Nephron progenitor cell (in vitro differentiated cells): ENCODE measurements at places on chromosomes 1 and 21.
A peak's percentile ranks its signal among the peaks of the same experiment; 100 is the strongest.

GRCh38 chr1:64111787-64112186 is 91.6 kb upstream of the UBE2U start:
- no peak for DNase-seq

- DNase-seq, result no peak
Observed at GRCh38 chr1:84719543-84720217, 29.4 kb upstream of the SSX2IP start.

- no peak for DNase-seq
Observed at GRCh38 chr1:215002471-215002870, 80.1 kb upstream of the KCNK2 start.

DNA sequence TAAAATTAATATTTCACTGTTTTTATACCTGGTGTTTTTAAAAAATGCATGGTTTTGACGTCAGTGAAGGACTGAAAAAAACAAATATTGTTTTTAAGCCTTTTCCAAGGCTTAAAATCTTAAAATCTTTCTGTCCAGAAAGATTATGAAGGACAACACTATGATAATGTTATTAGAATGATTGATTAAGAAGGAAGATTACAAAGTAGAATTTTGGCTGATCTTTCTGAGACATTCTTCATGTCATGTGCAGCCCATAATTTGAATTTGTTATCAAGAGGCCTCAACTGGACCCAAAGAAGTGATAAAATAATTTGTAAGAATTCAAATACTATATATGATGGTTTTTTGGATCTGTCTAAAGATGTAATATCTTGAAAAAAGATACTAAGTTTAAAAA is 584.4 kb upstream of the CXADR start:
- DNase-seq, result no peak

- DNase-seq, result peak; percentile 21
Observed at GRCh38 chr1:111656086-111657017, 36.8 kb downstream of the RAP1A start.

GRCh38 chr1:72438270-72438669 is 155.9 kb upstream of the NEGR1 start:
- DNase-seq, result no peak

DNA sequence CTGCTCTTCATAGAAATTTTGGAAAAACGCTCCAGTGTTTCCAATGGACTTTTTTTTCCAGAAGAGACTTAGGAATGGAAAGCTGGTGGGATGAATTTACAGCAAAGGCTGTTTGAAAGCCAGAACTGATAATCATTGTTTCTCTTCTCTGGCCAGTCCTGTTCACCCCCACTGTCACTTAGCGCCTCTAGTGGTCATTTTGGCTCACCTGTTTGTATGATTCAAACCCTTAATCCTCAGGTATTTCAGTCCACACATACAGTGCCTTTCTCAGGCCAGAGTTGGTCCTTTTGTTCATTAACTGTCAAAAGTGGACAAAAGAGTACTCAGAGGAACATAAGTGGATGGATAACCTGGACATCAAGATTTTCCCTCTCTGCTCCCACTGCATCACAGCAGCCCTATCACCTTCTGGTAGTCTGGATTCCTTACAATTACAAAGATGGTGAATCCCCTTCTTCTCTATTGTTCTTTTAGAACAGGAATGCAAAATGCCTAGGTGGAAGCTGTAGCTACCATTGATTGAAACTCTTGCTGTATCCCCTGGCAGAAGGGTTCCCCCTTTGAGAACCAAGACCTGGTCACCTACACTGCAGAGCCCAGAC is 177.6 kb upstream of the OLFM3 start:
- DNase-seq, result peak; percentile 5

DNA sequence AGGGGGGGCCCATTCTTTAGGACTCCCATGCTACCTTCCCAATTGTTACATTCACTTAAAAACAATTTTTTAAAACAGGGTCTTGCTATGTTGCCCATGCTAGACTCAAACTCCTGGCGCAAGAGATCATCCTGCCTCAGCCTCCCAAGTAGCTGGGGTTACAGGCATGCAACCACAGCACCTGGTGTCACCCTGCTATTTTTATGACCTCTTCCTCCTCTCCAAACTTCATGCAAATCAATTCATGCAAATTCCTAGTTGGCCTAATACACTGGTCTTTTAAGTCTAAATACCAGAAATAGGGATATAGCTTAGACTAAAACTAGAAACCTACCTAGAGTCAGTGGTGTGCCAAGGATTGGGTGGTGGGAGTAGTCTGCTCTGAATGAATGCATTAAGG is 30.1 kb downstream of the CDKN2C start:
- DNase-seq, result no peak

DNA sequence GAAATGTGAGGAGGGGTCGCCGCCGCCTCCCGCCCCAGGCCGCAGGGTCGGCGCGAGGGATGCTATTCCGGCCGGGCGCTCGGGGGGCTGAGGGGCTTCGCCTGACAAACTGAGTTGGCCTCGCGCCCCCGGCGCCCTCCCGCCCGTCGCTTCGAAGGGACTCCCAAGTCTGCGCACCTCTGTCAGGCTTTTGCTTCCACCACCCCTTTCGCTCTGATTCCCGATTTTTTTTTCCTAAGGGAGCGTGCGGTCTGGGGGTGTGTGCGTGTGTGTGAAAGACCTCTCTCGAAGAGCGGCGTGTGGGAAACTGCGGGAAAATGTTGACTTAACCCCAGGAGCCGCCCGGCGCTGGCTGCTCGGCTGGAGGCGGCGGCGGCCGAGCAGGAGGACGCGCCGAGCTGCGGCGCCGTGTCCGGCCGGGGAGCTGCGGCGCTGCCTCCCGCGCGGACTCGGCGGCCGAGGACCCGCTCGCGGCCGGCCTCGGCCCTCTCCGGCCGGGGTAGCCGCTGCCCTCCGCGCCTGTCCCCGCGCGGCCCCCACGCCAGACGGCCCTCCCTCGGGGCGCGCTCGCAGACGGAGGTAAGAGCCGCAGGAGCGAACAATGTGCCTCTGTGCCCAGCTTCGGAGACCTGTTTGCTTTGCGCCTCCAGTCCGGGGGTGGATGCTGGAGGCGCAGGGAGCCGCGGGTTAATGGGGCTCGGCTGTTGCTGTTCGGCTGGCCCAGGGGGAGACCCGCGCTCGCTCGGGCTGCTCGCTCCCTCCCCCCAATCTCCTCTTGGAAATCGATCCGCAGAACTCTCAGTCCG is 1.1 kb downstream of the ADGRL2 start:
- DNase-seq, result peak; percentile 38

DNA sequence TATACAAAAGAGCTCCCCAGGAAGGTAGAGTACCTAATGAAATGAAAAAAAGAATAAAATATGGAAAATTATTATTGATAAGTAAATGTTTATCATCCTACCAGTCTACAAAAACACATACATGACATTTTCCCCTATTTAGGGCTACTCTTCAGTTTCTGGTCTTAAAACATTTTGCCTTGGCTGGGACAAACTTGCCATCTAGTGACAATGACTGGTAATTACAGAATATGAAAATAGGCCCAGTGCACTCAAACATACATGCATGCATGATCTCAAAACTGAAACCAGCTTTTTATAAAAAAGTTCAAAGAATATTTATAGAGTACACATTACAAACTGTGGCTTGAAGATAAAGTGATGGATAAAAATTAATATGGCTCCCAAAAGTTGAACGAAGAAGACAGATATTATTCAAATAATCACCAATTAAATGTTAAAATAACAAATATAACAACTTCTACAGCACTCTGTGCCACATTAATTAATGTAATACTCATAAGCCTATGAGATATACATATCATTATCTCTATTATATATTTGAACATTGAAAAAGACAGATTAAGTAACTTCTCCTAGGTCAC is 10.5 kb upstream of the RNPC3 start:
- no peak for DNase-seq

DNA sequence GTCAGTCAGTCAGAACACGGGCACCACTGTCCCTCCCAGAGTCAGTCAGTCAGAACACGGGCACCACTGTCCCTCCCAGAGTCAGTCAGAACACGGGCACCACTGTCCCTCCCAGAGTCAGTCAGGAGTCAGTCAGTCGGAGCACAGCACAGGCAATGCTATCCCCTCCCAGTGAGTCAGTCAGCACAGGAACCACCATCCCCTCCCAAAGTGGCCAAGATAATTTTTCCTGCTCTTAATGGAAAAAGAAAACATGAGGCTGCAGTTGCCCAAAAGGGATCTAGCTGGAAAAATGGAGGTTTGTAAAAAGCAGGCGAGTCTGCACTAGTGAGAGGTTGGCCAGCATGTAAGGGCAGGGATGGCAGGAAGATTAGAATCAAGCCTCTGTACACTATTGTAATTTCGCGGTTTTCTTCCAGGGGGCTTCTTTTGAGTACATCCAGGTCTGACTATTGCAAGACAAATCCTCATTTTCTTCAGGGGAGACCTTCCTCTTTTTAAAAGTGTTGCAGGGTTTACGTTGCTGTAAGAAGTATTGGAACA is 213.8 kb downstream of the SIPA1L2 start:
- no peak for DNase-seq

GRCh38 chr1:94606471-94606870 is 64.9 kb upstream of the F3 start:
- DNase-seq, result no peak

DNA sequence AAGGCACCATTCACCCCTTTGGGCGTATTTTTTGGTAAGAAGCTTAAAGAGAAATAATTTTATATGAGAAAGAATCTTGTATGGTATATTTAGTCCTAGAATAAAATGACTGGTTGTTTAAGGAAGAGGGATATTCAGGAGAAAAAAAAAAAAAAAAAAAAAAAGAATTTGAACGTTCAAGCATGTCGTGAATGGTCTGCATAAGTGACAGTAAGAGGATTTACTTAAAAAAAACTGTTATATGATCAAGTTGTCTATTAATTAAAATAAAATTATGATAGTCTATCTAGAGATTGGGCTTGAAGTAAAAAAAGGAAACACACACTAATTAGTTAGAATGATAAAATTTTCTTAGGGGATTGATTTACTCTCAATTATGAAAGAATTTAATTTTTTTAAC is 11.7 kb upstream of the OR14I1 start:
- no peak for DNase-seq

GRCh38 chr1:32536117-32536516 is 3.1 kb upstream of the ZBTB8A start:
- no peak for DNase-seq

- DNase-seq, result no peak
Observed at GRCh38 chr1:115258302-115258866, 79.7 kb downstream of the NGF start.

DNA sequence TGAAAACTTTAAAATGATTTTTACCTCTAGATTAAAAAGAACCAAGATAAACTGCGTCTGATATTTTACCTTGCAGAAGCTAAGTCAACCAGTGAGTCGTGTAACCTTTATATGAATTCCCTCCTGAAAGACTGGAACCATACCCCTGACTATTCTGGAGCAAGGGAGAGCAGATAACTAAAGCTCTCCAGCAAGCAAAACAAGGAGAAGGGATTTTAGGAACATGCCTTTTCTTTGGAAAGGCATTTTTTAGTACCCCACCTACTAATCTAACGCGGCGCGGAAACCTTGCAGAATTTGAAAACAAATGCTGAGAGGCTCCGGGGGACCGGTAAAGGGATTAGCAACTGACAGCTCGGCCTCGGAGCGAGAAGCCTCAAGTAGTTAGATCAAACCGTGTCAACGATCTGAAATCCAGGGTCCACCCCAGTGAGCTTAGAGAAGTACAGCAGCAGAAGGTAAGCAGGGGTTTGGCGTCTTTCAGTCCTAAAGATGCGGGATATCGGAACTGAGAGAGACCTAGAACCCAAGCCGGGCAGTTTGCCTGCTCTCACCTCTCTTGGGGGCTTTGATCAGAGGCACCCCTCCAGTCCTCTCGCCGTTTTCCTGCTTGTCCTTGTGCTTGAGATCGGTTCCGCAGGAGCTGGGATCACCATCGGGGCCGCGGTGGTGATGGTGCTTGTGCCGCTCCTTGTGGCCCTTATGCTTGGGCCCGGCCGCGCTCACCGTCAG is 954 bp downstream of the RSBN1 start:
- DNase-seq, result peak; percentile 30

DNA sequence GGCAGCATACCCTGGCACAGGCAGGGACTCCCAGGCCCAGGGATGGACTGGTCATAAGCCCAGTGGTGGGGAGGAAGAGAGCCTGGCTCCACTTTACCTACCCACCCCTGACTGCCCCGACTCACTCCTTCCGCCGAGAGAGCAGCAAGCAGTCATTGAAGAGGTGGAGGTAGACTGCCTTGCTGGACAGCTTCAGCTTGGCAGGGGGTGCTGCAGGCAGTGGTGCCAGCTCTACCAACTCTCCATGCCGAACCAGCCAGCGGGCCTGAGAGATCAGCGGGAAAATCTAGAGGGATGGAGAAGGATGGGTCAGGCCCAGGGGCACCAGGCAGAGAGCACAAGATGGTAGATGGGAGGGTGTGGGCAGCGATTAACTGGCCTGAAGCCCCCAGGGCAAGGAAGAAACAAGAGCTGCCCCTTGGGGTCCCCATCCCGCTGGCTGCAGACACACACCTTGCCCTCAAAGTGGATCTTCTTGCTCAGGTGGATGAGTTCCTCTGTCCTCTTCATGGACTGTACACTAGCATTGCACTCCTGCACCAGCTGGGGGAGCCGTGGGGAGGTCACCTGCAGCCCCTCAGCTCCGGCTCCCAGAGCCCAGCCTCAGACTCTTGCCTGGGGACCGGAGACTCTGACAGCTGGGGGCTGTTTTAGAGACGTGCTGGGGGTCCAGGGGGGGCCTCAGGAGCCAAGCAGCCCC is 7.7 kb downstream of the ARHGEF19 start:
- DNase-seq, result peak; percentile 61

DNA sequence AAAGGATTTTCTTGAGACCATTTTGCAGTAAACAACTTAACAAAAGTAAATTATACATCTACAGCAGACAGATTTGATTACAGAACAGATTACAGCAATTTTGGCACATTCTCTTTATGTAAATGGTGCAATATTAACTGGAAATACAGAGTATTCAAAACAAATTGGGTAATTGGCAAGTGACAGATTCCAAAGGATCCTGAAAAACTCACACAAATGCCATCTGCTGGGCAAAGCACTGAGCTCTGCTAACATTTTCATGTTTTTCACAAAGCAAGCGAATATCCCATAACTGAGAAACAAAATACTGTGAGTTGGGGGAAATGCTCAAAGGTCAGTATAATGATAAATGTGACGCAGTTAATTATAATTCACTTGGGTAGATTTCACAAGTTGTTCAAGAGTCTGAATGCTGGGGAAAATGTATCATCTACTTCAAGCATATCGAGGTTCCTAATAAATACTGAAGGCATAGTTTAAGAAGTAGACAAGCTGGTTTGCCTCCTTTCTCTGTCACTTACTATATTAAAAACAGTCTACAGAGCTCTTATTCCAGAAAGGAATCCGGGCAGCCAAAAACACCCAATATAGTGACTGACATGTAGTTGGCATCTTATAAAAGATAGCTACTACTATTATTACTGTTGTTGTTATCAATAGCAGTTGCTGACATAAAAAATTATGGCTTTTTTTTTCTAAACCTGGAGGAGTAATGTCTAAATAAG is 75.8 kb upstream of the SDC3 start:
- no peak for DNase-seq

- DNase-seq, result no peak
Observed at GRCh38 chr1:222038971-222039370, 297.1 kb upstream of the DUSP10 start.

- DNase-seq, result no peak
Observed at GRCh38 chr1:4353090-4353856, 301.1 kb upstream of the AJAP1 start.
